ENCODE measurements at places on chromosomes 6 and 20. TPM values are rescaled to one million over a fixed set of nuclear protein-coding genes. Genes with fewer than 3 reads are reported as not detected.

The TSPO2 gene
- not detected for total RNA-seq

The TNFRSF21 gene
- total RNA-seq = 31.3 TPM

The COL11A2 gene
- total RNA-seq = 1.9 TPM

The PRKN gene
- 11.5 TPM for total RNA-seq

The BIRC7 gene
- total RNA-seq = not detected

The PLCB1 gene
- total RNA-seq = 54.5 TPM

DNA sequence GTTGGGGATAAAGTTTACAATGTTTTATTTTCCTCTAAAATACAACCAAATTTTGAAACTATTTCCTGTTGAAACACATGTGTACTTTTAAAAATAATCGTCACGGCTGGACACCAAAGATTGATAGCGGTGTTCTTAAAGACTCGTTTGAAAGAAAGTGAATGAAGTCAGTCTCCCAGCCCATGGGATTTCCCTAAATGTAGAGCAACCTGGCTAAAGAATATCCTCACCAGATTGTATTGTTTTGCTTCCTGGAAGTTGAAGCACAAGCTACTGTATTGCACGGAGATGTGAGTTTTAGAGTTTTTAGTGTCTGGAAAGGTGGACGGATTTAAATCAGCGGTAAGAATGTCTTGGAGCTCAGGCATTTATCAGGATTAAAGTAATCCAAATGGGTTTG is 189.5 kb downstream of the THBS2 start:
- DNase-seq = no peak

GRCh38 chr6:158003910-158004700 is 22.4 kb downstream of the SYNJ2 start:
- DNase-seq = no peak

DNA sequence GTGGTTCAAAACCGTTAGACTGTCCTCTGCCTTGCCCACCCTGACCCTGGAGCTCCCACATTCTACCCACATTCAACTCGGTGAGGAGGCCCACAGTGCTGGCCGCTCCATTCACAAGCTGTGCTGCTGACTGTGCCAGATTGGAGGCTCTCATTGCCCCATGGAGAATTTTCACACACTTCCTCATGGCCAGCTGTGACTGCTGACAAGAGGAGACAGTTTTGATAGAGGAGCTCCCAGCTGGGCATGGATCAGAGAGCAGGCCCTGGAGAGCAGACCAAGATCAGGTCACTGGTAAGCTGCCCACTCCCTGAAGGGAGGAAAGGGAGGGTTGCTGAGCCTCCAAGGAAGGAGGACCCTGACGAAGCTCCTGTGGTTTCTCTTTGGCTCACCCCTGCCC is 246.1 kb upstream of the RIN2 start:
- no peak for DNase-seq

- DNase-seq = no peak
Observed at GRCh38 chr6:103047567-103047966, 1654.1 kb downstream of the GRIK2 start.

GRCh38 chr6:16836144-16836981 is 75.1 kb upstream of the ATXN1 start:
- DNase-seq = no peak

GRCh38 chr20:50883856-50884255 is 47.4 kb downstream of the ADNP start:
- DNase-seq = no peak

DNA sequence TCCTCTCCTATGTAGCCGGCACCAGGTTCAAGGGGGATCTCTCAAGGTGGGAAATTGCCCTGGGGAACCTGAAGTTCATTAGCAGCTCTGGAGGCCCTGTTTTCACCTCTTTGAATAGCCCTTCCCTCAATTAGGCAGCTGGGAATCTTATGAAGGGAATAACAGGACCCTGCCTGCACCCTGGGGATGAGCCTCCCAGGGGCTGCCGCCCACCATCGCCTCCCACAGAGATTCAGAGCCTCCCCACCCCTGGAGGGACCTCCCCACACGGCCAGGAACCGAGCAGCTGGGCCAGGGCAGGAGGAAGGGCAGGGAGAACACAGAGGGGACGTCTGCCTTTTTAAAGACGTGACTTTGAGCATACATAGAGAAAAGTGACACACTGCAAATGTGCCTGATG is 4.6 kb upstream of the EEF1A2 start:
- no peak for DNase-seq

DNA sequence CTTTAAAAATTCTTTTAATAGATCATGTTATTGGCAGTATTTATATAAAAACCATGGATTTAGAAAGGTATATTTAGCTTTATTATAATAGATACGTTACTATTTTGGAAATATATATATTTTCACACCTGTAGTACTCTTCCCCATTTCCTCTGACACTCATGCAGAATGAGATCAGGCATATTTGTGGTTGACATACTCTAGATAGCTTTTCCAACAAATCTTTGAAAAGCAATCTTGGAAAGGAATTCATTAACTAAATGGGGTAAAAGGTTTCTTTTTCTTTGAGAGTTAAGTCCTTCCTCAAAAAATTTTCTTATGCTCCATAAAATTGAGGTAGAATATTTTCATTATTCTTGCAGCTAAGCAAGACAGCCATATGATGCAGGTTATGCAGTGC is 14.5 kb downstream of the ASF1A start:
- DNase-seq = no peak

DNA sequence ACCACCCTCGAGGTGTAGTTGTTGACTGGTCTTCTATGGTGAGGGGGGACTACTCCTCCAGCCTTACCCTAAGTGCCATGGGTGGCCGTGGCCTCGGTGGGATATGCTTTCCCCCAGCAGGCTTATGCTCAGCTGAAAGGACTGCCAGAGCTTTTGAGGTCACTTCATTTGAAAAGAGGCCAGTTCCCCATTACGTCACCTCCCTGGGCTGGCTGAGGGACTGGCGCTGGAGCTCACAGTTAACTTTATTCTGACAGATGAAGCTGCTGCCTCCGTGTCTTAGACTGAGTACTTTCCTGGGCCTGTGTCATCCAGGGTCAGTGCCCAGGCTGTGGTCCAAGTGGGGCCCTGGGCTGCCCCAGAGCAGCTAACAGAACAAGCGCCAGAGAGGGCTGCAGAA is 42.8 kb upstream of the PCMTD2 start:
- peak; percentile 86 for DNase-seq

DNA sequence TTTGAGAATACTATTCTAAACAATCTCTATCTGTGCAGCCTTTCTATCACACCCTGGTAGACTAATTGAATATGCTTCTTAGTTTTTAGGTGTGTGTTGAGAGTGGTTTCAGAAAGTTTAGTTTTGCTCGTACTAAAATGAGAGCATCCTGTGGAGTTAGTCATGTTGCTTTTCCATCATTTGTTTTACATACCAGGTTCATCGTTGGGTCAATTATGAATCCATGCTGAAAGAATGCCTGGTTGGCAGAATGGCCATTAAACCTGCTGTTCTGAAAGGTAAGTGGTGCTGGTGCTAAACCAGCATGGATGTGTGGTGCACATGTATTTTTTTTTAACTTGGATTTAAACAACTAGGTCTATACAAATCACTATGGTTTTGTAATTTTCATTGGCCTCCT is 49.3 kb downstream of the CYB5R4 start:
- no peak for DNase-seq
